HepG2 (cell line): ENCODE measurements at places on chromosomes 12 and 14.

DNA sequence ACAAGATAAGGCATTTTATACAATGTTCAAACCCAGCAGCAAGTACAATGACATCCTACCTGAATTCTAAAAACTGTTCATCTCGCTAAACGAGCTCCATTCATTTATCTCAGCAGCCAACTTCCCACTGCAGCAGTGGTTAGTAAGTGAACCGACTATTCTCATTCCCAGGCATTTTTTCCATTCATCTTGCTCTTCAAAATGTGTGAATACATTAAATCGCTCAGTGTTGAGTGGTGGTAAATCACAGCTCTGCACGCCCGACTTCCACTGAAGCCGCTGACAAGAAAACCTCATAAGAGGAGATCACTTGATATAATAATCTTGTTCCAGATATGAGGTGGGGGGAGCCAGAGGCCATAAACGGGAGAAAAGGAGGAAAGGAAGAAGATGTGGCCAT, 746.2 kb upstream of the USP15 start:
- no peak for DNase-seq

DNA sequence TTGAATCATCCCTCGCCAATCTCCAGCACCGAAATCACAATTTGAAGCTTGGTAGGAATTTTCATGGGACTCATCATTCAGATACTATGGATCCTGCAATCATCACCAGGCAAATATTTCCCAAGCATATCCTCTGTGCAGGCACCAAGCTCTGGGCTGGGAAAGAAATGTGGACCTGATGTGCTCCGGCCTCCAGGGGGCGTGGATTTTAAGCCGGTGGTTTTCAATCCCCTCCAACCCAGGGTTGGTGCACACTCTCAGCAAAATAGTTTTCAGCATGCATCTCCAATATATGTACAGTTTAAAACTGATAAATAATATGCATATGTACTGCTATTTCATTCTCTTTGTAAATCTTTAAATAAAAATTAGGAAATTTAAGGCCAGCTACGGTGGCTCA, 98.9 kb downstream of the RBM19 start:
- DNase-seq, result peak; percentile 13

DNA sequence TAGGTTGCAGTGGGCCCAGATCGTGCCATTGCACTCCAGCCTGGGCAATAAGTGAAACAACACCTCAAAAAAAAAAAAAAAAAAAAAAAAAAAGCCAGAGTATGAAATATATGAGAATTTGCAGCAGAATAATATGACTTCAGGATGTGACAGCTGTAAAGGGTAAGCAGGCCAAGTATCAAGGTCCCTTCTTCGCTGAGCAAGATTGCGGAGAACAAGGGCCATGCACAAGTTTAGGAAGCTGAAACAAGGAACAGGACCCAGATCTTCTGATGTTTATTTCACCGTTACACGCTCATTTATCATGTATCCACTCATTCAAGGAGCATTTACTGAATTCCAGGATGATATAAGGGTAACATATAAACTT, 659 bp upstream of the FOXJ2 start:
- DNase-seq, result no peak

GRCh38 chr14:33918256-33918655, 32.6 kb downstream of the EGLN3 start:
- no peak for DNase-seq

DNA sequence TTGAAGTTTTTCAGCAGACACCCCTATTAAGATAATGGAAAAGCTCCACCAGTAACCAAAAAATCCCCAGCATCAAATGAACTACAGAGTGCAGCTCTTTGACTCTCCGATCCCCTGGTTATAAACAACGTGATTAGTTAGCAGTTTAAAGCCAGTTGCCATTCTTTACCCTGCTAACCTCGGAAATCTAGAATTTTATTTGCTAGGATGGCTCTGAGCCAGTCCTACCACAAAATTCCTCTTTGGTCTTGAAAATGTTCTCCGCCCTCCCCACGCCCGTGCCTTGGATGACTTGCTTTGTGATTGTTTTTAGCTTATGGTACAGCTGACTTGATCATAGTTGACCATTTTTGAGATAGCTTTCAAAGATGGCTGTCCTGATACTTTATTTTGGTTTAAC, 1.2 kb downstream of the KLHDC2 start:
- DNase-seq, result peak; percentile 53

GRCh38 chr14:62308891-62309290, 546.7 kb downstream of the SNAPC1 start:
- DNase-seq, result no peak

DNA sequence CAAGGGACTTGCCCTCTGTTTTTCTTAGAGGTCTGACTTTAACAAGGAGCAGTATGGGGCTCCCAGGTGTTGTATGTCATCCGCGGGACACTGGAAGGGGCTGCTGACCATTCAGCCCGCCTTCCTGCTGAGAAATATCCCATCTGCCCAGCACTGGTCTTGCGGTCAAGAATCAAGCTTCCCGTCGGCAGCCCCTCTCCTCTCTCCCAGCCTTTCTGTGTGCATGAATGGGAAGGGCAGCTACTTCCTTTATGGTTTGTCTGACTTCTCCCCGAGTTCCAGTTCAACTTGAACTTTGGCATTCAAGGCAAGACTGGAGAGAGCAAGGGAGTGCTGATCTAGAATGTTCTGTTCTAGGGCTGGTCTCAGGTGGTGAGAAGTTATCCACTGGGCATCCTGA, 51.5 kb downstream of the PSMA6 start:
- no peak for DNase-seq

DNA sequence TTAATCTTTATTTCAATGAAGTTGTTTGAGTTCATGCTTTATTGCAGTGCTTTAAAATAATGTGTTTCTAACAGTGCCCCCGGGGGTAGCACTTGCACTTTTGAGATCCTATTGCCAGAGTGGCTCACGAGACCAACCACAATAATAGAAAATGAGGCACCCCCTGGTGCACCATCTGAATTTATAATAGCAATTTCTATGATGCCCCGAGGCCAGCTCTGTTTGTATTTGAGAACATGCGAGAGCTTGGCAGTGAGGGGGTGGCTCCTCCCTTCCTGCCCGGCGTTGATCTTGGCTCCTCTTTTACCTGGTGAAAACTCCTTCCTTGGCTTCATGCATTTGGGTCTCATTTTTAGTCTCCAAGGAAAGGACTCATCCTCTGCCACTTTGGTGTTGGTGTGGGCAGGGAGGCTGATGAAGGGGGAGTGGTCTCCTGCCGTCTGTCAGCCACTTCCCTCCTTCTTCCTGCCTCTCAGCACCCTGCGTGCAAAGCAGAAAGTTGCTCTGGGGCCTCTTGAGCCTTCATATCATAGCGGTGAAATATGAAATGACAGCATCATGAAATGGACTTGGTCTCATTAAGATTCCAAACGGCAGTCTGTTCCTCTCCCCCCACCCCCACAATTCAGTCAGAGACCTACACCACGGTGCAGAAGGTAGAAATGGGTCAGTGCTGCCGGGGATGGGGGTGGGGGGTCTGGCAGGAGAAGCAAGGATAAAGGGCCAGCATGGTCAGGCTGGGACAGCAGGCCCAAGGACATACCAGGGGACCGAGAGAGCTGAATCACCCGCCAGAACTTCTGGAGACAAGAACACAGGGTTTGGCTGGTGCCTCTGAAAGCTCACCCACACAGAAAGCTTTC, 17.7 kb upstream of the NRXN3 start:
- no peak for DNase-seq

GRCh38 chr14:30290001-30290400, 269.0 kb upstream of the G2E3 start:
- no peak for DNase-seq

DNA sequence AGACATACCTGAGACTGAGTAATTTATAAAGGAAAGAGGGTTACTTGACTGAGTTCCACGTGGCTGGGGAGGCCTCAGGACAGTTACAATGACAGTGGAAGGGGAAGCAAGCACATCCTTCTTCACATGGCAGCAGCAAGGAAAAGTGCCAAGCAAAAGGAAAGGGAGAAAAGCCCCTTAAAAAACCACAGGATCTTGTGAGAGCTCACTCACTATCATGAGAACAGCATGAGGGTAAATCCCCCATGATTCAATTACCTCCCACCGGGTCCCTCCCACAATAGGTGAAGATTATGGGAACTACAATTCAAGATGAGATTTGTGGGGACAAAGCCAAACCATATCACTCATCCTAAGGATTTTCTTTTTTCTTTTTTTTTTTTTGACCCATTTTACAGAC, 177.8 kb upstream of the EEA1 start:
- DNase-seq, result no peak

GRCh38 chr14:53609009-53609408, 347.6 kb downstream of the BMP4 start:
- no peak for DNase-seq

- DNase-seq, result no peak
Observed at GRCh38 chr14:94387051-94388026, 1.1 kb downstream of the SERPINA1 start.

- no peak for DNase-seq
Observed at GRCh38 chr12:67676624-67677023, 28.1 kb downstream of the DYRK2 start.

DNA sequence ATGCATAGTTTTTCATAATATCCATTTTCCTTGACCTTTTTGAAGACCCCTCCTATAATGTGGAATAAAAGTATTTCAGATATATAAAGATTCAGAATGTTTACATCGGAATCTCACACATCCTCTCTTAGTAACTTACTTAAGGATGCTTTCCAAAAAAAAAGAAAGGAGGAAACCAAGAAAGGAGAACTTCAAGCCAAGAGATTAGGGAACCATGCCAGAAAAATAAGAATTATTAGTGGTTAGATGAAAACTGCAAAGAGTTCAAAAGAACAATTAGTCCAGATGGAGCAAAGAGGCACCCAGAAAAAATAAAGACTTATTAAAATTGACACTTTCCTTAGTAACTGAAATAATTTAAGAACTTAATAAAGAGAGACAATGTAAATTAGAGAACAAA, 179.2 kb downstream of the DUSP6 start:
- DNase-seq, result no peak

DNA sequence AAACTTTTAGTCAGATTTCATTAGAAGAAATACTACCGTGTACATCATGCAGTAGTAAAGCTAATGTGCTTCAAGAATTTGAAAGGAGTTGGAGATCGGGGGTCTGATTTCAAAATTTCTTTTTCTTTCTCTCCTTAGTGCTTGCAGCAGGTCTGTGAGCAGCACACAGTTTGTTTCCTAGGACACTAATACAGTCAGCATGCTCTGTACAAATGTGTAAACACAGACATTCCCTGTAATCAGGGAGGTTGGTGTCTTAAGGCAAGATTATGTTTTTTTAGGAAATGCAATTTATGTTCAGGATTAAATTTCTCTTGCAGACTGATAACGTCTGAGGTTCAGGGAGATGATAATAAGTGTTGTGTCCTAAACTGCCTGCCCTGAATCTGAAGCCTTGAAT, 142.7 kb downstream of the ALX1 start:
- no peak for DNase-seq

- no peak for DNase-seq
Observed at GRCh38 chr14:33342299-33342974, 403.8 kb downstream of the NPAS3 start.

DNA sequence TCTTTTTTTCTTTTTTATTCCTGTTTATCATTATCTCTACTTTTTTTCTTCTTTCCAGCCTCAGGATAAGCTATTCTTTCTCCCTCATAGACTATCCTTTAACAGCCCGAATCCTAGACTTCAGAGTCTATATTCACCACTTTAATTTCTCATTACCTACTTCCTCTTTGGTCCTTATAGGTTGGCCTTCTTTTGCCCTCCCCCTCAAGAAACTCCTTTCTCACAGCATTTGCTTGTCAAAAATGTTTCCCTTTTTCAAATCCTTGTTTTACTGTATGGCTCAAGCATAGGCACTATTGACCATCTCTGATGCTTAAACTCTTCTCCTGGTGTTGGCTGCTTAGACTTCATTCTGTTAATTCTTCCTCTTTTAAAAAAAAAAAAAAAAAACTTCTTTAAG, 52.5 kb downstream of the KIAA0586 start:
- DNase-seq, result no peak

DNA sequence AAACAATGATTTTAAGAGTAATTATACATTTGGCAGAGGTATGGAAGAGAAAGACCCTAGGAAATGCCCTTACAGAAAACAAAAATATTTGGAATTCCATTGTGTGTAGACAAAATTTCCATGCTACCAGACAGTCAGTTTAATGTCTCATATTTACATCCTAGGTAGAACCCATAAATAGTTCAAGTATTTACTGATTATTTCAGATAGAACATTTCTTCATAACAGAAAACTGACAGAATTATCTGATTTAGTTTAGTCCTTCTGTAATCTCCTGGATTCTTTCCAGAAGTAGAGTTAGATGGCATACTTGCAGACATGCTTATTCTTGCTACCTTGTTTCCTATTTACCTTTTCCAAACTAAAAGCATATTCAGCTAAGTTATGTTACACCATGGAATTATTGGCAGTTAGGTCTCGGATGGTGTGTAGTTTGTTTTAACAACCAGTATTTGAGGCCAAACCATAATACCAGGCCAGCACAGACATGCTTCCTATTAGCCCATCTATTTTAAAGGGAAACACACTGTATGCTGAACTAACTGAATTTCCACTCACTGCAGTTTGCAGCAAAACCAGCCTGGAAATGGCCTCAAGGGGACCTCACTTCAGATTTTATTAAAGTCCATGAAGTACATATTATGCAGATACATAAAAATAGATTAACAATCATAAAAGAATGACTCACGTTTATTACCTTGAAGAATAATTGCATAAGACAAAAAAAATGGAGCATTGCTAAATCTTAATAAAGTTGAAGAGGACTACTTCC, 126.6 kb upstream of the LRIG3 start:
- DNase-seq, result no peak

GRCh38 chr12:56387152-56387736, 24.6 kb upstream of the APOF start:
- no peak for DNase-seq

- no peak for DNase-seq
Observed at GRCh38 chr14:105026802-105027563, 6.1 kb upstream of the CDCA4 start.

- no peak for DNase-seq
Observed at GRCh38 chr14:92925446-92925845, 2.5 kb downstream of the CHGA start.

- no peak for DNase-seq
Observed at GRCh38 chr12:68602720-68603119, 8.0 kb upstream of the RAP1B start.

DNA sequence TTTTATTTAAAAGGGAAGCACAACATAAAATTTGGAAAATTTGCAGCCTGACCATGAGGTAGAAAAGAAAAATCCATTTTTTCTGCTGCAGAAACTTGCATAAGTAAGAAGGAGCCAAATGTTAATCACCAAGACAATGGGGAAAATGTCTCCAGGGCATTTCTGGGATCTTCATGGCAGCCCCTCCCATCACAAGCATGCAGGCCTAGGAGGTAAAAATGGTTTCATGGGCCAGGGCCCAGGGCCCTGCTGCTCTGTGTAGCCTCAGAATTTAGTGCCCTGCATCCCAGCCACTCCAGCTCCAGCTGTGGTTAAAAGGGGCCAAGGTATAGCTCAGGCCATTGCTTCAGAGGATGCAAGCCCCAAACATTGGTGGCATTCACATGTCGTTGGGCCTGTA, 735.6 kb downstream of the GALC start:
- DNase-seq, result no peak

- no peak for DNase-seq
Observed at GRCh38 chr12:56873382-56873781, 60.8 kb downstream of the SDR9C7 start.
